Uterine smooth muscle cell (primary cell): ENCODE measurements at places on chromosomes 6 and 20. TPM values are rescaled to one million over a fixed set of nuclear protein-coding genes. Genes with fewer than 3 reads are reported as not detected.

The TUBB1 gene
- total RNA-seq: not detected in 2 replicates

The RAD21L1 gene
- total RNA-seq: 0.66 TPM in 1 of 2 replicates, not detected in the other

The RIMS4 gene
- total RNA-seq: 0.12 TPM in 1 of 2 replicates, not detected in the other

The RIPPLY2 gene
- total RNA-seq: under 0.01 and 0.87 TPM in 2 replicates

The ZNF391 gene
- total RNA-seq: 1.7 and 3.0 TPM in 2 replicates

The MOCS1 gene
- 9.8 and 11.9 TPM in 2 replicates for total RNA-seq
